ENCODE measurements at places on chromosomes 13 and 19.

- DNase-seq = no peak
Measured at GRCh38 chr13:36817996-36818803, 822 bp upstream of the RFXAP start.

- no peak for DNase-seq
Measured at GRCh38 chr19:30386551-30387143, 14.5 kb downstream of the ZNF536 start.

- DNase-seq = no peak
Measured at GRCh38 chr19:13097033-13097462, 5.6 kb downstream of the LYL1 start.

- no peak for DNase-seq
Measured at GRCh38 chr19:7351861-7352260, 3.1 kb downstream of the ARHGEF18 start.

- no peak for DNase-seq
Measured at GRCh38 chr13:84029396-84029795, 147.1 kb upstream of the SLITRK1 start.

DNA sequence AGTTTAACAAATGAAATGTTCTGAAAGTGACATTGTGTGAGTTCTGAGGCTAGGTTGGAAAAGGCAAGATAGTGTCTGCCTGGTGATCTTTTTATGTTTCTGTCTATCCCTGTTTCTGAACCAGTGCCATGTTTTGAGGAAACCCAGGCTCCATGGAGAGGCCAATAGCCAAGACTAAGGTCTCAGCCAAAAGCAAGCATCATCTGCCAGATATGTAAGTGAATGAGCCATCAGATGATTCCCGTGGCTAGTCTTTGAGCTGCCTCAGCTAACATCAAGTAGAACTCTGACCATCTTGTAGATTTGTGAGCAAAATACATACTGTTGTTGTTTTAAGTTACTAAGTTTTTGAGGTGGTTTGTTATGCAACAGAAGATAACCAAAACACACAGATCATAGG, 19.6 kb upstream of the CCNA1 start:
- DNase-seq = no peak

- no peak for DNase-seq
Measured at GRCh38 chr13:81487151-81487550, 1146.2 kb upstream of the SPRY2 start.

GRCh38 chr13:23050126-23050525, 130.7 kb upstream of the SGCG start:
- no peak for DNase-seq

DNA sequence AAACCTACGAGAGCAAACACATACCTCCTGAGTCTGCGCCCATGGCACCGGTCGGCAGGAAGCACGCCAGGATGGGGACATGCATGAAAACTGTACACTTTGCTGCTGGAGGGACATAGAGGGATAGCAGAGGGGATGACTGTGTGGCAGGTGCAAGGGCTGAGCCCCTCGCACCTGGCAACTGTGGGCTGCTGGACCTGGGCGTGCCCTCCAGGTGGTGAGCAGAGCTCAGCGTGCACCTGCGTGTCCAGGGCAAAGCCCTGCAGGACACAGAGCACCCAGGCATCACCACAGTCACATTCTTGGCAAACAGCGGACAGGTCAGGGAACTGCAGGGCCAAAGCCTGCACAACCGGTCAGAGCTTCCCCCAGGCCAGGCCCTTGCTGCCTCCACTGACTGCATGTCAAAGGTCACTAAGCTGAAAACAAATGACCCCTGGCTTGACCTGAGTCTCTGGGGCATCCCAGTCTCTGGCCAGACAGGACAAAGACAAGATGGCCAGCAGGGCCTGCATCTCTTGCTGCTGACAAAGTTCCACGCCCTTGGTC, 9.0 kb upstream of the ISYNA1 start:
- no peak for DNase-seq

All from stimulated activated CD4-positive, alpha-beta T cell treated with anti-CD3 and anti-CD28 coated beads, Interleukin-1b, Interleukin-23, amount 100 ng/mL, for 1 hour (primary cell).